ENCODE measurements at places on chromosomes 6 and 20.

DNA sequence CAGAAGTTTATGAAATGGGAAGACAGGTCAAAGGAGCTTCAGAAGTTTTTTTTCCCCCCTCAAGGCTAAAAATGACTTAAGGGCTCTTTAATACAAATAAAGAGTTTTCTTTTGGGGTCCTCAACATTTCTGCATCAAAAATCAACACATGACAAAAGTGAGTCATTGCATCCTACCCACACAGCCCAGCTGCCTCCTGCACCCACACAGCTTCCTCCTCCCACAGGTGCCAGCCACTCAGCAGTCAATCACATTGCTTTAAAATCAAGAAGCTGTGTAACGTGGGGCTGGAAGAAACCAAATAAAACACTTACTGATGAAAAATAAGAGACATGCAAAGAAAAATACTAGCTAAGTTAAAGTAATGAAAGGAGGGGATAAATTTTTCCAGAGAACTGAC is 68.5 kb downstream of the MAP3K5 start:
- peak; percentile 65 for DNase-seq

DNA sequence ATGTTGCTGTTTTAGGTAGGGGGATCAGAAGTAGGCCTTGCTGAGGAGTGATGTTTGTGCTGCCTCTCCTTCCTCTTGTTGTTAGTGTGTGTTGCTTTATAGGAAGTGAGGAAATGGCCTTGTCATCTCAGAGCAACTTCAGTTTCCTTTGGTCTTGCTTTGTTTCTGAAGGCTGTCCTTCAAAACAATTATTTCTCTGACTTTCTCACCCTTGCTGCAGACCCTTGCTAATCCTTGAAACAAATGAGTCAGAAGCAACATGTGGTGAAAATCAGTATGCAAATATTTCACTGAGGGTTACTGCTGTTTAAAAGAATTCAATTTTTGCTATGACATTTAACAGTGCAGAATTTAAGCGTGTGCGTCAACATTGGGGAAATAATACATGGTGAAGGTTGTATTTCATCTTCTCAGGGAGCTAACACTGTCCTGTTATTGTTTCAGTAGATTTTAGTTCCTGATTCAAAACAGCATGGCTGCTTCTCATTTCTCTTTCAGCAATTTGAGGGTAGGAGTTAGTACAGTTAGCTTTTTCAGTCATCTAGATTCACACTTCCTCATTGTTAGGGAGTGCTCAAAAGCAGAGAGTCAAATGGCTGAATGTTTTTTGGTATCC is 13.8 kb downstream of the RNF144B start:
- DNase-seq: no peak

DNA sequence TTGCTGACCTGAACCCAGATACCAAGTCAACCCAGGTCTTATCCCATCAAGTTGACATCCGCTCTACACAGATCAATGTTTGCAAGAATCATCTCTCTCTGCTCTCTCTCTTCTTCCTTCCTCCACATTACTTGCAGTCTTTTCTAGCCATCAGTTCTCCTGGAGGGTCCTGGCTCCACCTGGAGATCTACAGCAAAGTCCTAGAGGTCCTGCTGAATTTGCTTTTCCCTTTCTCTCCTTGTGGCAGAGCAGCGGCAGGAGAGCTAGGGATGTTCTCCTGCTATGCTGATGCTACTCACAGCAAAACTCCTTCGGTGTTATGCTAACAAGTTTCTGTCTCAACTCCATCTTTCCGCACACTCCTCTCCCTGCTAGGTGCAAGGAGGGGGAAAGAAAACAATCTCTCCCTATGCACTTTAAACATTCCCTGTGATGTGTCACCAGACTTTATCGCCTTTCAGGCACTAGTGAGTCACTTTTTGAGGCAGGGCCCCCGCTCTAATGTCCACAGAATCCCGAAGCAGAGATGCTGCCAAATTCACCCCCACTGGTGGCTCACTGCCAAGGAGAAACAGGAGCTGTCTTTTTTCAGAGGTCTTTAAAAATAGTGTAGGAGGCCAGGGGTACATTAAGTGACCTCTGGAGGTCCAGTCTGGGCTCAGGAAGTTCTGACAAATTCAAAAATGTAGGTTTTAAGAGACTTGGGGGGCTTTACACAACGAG is 62.6 kb downstream of the FAM50B start:
- no peak for DNase-seq

GRCh38 chr6:150874179-150874578 is 8.7 kb downstream of the MTHFD1L start:
- no peak for DNase-seq

- no peak for DNase-seq
Observed at GRCh38 chr6:38481851-38482250, 157.9 kb downstream of the BTBD9 start.

DNA sequence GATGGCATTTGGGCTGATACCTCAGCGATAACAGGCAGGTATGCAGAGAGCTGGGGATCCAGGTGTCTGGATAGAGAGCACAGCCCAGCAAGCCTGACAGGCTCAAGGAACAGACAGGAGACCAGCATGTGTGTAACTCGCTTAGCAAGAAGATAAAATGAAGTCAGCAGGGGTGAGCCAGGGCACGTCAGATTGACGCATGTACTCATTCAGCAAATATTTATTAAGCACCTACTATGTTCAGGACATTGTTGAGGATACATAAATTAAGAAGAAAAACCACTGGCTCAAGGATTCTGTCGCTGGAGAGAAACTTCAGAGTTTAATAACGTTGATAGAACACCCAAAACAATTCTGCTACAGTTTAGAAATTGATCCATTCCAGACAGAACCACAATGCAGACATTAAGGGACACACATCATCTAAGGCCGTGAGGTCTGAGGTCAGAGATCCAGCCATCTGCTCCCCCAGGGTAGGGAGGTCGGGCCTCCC is 1.0 kb upstream of the DUSP22 start:
- DNase-seq: no peak

DNA sequence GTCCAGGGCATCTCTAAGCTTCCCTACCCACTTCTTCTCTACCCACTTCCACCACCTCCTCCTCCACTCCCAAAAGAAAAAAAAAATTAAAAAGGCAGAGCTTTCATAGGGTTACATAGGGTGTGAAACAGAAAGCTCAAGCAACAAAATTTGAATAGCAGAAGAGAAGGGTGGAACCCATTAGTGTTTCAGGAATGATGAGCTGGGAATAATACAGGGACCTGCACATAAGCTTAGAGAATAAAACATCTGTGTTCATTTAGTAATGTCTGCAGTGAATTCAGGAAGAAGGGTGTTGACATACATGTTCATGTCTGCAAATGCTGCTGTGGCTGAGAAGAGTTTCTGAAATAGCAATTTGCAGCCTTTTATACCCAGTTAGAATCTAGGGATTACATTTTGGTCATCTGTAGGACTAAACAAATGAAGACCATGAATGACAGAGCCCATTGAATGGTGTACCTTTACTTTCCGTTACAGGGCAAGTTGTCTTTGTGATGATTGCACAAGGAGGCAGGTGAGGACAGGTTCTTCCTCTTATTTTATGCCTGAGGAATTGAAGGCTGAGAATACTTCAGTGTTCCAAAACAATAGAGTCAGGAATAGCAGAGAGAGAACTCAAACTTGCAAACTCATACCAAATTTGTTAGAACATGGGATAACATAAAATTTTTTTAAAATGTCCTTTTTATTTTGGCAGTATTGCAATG is 975.1 kb downstream of the TFAP2A start:
- no peak for DNase-seq

GRCh38 chr6:150503041-150503440 is 96.6 kb upstream of the PLEKHG1 start:
- DNase-seq: no peak

DNA sequence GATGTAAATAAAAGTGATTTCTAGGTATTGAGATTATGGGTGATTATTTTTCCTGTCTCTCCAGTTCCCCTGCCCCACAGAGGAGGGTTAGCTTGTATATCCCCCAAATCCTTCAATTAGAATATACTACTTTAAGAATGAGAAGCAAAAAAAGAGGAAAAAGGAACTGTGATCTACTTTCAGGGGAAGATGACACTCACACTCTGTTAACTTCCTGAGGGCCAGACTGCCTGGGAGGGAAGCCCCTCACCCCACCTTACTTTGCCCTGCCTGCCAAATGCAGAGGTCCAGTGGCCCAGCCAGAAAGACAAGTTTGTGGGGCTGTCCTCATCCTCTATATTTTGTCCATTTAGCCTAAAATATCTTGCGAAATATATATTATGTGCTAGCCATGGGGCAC is 9.2 kb upstream of the LY86 start:
- no peak for DNase-seq

GRCh38 chr20:44400970-44401769 is 45.7 kb downstream of the HNF4A start:
- DNase-seq: no peak

GRCh38 chr6:119307056-119307455 is 42.5 kb downstream of the MAN1A1 start:
- no peak for DNase-seq

DNA sequence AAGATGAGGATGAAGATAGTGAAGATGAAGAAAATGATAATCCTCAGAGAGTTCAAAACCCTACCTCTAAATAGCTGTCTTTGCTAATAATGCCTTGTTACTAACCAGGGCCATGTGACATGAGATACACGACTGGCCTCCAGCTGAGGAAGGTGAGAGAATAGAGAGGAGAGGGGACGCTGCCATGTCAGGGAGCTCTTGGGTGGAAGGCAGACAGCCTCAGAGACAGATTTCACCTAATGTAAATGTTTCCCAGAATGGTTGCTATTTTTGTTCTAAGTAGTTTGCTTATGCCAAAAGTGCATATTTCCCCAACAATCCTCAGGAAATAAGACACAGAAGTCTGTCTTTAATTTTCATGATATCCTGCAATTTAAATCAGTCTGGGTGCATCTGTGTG is 138.4 kb downstream of the ELOVL4 start:
- DNase-seq: no peak

GRCh38 chr20:22385602-22386305 is 198.6 kb downstream of the FOXA2 start:
- DNase-seq: no peak

DNA sequence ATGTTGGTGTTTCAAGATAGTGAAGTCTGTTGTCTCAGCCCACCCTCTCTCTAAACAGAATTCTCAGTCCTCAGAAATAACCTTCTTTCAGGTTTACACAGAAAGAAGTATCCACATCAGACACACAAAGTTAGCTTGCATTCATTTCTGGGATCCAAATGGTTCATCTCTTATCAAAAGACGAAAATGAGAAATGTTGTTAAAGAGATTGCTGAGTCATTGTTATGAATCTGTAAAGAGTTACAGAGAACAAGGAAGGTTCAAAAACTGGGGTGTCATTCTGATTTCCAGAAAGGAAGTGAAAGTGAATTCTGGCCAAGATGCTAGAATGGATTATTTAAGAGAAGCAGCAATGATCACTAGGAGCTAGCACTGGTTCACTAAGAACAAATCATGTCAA is 90.5 kb upstream of the ATXN1 start:
- no peak for DNase-seq

- no peak for DNase-seq
Observed at GRCh38 chr20:17343656-17344452, 117.0 kb downstream of the PCSK2 start.

- no peak for DNase-seq
Observed at GRCh38 chr6:125640441-125641150, 108.8 kb upstream of the HEY2 start.

DNA sequence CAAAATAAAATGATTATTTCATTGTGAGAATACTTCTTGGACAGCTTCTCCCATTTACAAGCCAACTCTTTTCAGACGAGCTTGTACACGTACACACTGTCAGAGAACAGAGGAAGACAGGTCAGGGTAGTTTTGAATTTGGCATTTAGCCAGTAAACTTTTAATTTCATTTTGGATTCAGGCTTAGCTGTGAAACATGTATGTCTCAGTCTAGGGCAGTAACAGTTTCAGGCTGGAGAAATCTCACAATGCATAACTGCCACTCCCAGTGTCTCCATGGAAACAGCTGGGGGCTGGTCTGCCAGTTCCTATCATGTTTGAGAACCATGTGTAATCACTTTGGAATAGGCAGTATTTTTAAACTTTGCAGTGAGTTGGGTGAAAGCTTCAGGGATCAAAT is 22.0 kb upstream of the QKI start:
- no peak for DNase-seq

GRCh38 chr6:158460602-158461169 is 99.2 kb upstream of the TMEM181 start:
- DNase-seq: no peak

GRCh38 chr20:60201198-60201835 is 243.1 kb downstream of the CDH26 start:
- DNase-seq: no peak

DNA sequence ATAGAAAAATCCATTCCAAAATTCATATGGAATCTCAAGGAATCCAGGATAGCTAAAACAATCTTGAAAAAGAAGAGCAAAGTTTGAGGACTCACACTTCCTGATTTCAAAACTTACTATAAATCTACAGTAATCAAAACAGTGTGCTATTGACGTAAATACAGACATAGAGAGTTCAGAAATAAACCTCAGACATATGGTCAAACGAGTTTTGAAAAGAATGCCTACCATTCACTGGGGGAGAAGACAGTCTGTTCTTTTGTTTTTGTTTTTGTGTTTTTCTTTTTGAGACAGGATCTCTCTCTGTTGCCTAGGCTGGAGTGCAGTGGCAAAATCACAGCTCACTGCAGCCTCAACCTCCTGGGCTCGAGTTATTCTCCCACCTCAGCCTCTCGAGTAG is 25.3 kb upstream of the PROKR2 start:
- no peak for DNase-seq

GRCh38 chr20:44326391-44327159 is 10.3 kb upstream of the R3HDML start:
- peak; percentile 43 for DNase-seq

DNA sequence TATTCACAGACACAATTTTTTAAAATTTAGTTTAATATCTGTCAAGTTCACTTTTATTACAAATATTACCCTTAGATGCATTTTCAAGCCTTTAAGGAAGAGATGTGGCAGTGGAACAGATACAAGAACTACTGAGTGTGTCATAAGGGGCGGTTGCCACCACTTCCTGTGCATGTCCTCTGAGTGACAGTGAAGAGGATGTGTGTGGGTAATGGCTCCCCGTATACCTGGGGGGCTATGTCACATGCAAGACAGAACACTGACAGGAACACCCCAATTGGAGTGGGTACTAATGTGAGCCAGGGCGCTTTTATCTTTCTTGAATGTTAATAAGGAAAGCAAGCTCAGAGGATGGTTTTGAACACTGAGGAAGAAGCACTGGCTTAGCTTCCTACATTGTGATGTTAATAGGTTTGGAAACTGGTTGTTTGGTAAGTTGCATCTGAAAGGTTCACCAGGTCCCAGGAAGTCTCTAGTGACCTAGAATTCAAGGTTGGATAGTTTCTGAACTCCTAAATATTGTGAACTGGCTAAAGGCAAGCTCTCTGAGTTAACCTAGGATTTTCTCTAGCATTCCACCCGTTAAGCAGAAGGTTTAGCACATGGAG is 83.4 kb upstream of the ASF1A start:
- peak; percentile 78 for DNase-seq

DNA sequence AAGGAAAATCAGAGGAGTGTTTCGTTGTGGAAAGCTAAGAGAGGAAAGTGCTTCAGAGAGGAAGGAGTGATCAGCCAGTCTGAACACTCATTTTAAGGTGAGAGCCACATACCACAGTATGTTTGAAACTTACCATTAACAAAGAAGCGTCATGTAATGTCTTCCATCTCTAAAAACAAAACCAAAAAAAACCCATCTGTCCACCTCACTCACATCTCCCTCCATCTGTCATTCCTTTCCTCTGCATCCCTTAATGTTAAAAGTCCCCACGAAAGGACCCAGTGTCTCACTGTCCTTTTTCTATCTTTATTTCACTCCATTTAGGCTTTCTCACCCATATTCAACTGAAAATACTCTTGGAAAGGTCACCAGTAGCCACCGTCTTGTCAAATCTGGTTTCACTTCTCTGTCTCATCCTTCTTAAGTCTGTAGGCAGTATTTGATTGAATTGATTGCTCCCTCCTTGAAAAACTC is 59.4 kb upstream of the GNRH2 start:
- DNase-seq: no peak
